ENCODE measurements at places on chromosomes 5 and 9. TPM values are rescaled to one million over a fixed set of nuclear protein-coding genes. Genes with fewer than 3 reads are reported as not detected.

DNA sequence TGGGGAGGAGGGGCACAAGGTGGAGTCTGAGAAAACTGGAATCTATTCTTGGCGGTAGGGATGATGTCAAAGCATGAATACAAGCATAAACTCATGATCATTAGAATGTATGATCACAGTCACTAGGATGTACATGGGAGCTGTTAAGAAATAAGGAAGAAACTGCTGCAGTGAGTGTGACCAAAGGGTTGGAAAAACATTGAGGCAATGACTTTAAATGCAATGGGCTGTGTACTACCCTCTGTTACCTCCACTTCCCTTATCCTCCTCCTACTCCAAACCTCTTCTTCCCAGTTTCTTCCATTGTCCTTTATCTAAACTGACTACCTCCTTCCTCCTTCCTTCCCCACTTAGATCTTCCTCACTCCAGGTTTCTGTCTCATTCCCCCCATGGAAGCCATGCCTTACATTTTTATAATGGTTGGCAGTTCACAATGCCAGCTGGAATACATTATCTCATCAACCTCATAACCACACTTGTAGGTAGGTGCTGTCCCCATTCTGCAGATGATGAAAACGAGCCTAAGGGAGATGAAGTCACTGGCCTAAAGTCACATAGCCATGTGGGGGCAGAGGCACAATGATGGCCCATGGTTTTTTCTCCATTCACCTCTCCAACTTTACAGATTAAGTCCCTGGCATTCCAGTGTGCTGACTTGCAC is 21.9 kb upstream of the TNFSF15 start:
- DNase-seq, result no peak

Gene FAT2
- 11.0 TPM for polyA plus RNA-seq

- DNase-seq, result no peak
Observed at GRCh38 chr5:178230879-178231538, 1.6 kb downstream of the PHYKPL start.

Gene PCDHGB7
- 11.0 TPM for polyA plus RNA-seq

DNA sequence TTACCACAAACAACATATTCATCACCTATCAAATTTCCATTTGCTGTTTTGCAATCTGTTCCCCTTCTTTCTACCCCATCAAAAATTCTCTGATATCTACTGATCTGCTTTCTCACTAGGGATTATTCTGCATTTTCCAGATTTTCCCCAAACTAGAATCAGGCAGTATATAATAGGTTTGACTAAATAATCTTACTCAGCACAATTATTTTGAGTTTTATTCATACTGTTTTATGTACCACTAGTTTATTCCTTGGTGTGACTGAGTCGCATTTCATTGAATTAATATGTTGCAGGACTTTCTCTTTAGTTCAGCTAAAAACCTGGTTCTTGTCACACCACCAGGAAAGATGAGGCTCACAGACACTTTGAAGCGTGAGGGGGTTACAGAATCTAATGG is 131.4 kb downstream of the CYLC2 start:
- no peak for DNase-seq

DNA sequence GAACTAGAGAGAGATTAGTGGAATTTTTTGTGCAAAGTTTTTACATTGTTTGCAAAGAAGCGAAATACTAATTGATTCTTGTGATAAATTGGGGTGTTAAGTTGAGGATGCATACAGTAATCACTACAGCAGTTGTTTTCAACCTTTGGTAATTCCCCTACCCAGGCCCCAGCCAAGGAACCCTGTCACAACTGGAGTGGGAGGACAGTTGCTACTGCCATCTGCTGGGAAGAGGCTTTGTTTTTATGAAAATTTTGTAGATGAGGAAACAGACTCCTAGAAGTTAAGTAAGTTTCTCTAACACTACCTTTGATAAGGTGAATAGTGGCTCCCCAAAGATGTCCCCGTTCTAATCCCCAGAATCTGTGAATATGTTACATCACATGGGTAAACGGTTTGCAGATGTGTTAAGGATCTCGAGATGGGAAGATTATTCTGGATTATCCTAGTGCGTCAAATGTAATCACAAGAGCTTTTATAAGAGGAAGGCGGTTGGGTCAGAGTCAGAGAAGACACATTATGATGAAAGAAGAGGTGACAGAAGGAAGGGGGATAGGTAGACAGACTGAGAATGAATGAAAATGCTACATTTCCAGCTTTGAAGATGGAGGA is 34.0 kb upstream of the PPP1R2B start:
- DNase-seq, result no peak

DNA sequence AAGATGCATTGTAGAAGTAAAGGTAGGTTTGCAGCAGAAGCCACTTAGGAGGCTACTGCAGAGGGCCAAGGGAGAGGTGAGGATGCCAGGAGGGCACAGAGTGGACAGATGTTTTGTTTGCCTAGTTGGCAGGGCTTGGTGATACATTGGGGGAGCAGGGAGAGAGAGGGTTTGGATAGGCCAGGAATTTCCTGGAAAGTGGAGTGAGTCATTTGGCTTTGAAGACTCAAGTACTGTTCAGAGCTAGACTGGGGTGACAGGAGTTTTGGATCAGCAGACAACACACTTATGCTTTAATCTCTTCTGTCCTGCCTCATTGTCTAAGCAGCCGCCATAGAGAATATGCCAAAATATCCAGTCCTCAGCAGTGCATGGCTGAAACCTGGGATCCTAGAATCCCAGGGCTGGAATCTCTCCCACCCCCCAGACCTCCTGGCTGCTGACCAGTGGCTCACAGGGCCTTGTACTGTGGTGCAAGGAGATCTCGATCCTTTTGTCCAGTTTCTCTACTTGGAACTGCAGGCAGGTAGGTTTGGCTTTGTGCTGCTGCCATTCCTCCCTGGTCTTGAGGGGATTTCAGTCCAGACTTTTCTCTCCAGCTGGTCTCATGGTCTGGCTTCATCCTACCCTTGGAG is 11.0 kb downstream of the TMEM268 start:
- no peak for DNase-seq

- DNase-seq, result no peak
Observed at GRCh38 chr9:17905781-17906175, 326.9 kb downstream of the SH3GL2 start.

GRCh38 chr5:9437741-9438240 is 108.1 kb downstream of the SEMA5A start:
- no peak for DNase-seq

DNA sequence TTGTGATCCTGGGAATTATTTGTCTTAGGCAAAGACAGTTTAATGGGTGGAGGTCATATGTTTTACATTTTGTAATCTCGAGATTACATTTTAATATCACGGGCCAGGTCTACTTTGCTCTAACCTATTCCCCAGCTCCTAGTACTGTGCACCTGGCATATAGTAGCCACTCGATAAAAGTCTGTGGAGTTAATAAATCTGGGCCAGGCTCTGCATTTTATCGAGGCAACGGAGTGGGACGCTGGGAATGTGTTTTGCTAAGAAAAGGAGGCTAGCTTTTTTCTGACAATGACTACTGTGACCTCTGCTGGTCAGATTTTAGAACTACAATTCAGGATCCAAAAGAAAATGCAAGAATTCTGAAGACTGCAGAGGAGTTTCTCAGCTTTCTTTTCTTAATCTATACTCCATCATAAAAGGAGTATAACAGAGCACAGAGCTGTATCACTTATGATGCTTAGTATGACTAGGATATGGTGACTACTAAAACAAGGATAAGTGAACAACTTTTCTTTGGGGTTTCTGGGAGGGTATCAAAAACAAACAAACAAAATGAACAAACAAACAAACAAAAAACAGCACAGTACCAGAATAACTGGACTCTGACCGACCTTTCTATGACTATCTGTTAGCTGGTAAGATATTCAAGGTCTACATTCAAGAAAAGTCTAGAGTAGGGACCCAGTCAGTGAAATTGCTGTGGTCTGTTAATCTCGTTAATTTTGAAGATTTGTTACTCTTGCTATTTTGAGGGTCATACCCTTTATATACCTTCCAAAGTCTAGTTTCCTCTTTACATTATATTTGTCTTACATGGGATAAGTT is 46.1 kb upstream of the CER1 start:
- DNase-seq, result peak; percentile 54

Gene TMEM215
- polyA plus RNA-seq, result 0.05 TPM

DNA sequence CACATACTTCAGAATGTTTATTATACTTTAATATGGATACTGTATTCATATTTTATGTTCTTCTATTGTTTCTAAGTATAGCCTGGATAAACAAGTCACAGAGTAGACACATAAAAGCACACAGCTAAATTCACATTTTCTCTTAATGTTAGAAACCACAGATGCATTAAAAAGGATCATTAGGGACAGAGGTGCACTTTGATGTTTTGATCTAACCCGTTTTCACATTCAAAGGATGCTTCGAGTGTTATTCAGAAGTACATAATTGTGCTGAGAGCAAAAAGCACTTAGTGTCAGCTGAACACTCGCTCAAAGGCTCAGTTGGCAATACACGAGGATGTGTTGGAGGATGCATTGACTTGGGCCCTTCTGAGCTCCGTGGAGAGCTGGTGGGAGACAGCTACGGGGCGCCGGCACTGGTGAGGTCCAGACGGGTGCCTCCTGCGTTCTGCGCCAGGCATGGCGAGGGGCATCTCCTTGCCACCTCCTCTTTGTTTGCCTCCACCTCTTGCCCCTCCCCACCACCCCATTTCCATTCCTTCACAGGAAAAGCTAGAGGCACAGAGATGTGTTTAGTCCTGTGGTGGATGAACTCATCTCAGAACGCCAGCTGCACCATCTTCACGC is 35.5 kb downstream of the MED10 start:
- DNase-seq, result no peak

Gene SLC6A7
- 0.12 TPM for polyA plus RNA-seq

Gene PRSS3
- polyA plus RNA-seq, result 2.2 TPM

Gene ARAP3
- 20.3 TPM for polyA plus RNA-seq

- no peak for DNase-seq
Observed at GRCh38 chr5:157113002-157113401, 4.2 kb upstream of the HAVCR2 start.

GRCh38 chr9:20479419-20480155 is 142.7 kb downstream of the MLLT3 start:
- DNase-seq, result no peak

DNA sequence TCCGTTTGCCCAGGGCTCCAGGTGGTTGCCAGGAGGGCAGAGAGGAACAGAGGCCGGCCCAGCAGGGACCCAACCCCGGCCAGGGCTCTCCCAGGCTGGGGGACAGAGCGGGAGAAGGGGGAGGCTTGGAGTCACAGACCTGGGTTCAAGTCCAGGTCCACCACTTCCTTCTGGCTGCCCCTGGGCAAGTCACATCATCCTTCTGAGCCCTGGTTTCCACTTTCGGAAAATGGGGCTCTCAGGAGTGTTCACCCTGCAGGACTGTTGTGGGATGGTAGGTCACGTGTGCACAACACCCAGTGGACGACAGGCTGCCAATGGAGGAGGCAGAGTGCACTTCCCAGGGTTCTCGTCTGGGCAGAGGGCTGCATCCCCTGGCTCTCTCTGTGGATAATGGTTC is 245.4 kb downstream of the PBX3 start:
- no peak for DNase-seq

- DNase-seq, result no peak
Observed at GRCh38 chr5:111775224-111775623, 18.2 kb upstream of the NREP start.

Gene SGCD
- polyA plus RNA-seq, result 5.2 TPM

DNA sequence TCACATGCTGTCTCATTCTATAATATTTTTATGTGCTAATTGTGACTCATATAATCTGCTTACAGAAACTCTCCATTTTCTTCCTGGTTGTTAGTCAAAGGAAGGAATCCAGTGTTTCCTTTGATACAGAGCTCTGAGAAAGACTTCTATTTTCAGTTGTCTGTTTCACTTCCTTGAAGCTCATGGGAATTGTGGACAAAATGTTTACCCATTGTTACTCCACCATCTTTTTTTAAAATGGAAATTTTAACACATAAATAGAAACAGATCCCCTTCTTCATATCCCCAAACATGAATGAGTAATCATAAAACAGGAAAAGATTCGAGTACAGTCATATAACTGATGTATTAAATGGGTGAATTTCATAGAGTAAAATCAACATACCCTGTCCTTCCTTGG is 42.0 kb upstream of the KCNN2 start:
- DNase-seq, result no peak

Gene SPINK4
- polyA plus RNA-seq, result not detected

Measured in renal pelvis (tissue), 12 donors.